Esophagus squamous epithelium (tissue), 5 donors: ENCODE measurements at places on chromosomes 12 and 14.

DNA sequence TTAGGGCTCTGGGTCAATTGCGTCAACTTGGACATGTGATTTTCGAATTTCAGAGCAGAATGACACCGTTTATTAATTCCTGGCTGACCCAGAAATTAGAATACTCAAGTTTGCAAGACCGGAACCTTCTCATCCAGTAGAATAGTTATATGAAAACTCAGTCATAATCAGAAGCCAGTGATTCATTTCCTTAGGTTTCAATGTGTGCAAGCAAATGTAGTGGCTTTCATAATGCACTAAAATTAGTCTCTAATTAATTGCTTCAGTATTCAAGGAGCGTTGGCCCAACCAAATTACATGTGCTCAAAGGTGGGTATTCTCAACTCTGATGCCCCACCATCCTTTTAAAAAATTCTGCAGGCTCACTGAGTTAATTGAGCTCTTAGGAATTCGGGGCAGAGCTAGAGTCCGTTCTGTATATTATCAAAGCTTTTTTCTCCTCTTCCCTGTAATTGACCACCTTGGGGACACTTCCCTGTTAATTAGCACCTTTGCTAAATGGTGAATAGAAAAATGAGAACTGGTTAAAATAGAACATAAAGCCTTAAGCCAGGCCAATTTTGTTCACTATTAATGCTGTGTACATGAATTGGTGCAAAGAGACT is 55.4 kb downstream of the DAO start:
- no peak for DNase-seq

- DNase-seq, result no peak
These were observed 127.3 kb downstream of the SLC5A8 start for GRCh38 chr12:101082706-101083105.

DNA sequence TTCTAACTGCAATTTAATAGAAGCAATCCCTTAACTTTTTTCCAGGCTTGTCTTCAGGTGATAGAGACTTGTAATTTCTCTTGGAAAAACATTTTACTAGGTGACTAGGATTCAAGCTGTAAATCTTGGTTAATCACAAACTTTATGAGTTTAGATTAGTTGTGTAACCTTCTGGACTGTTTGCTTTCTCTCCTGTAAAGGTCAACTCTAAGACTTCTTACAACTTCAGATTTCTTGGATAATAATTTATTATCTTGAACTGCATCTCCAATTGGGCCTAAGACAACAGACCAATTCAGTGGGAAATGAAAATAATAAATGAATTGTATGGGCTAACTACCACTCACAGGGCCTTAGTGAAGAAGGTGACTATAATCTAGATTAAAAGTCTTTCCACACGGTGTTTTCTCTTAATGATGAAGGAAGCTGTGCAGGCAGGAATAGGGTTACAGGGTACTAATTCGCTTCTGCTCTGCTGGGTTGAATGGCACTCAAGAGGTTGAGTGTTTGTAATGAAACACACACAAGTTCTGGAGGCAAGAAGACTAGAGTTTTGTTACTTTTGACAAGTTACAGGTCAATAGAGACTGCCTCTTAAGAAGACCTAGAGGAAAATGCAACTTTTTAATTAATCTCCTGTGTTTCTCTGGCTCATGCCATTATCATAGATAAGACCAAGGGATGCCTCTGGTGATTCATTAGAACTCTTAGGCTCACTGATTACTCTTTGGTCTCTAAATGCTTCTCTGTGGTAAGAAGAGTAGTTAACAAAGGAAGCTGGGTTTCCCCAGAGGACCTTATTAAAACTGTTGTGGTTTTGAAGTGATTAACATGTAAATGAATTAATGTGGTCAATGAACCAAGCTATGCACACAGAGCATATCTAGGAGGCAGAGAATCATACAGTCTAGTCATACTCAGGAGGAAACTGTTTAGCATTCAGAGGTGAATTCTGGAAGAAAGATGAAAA is 30.0 kb upstream of the OR4E1 start:
- no peak for DNase-seq

DNA sequence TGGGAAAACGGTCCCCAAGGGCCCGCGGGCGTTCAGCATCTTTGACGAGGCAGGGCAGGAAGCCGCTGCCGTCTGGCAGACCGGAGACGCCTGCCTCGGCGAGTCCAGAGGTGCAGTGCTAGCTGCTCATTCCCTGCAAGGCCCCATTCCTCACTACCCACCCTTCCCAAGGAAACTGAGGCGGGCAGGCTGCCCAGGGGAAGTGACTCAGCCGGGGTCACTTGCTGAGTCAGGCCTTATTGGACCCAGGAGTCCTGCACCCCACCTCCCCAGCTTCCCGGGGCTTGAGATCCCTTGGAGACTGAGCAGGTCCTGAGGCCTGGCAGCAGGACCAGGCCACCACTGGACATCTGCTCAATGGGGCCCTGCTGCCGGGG is 3.7 kb downstream of the SH2B3 start:
- no peak for DNase-seq

DNA sequence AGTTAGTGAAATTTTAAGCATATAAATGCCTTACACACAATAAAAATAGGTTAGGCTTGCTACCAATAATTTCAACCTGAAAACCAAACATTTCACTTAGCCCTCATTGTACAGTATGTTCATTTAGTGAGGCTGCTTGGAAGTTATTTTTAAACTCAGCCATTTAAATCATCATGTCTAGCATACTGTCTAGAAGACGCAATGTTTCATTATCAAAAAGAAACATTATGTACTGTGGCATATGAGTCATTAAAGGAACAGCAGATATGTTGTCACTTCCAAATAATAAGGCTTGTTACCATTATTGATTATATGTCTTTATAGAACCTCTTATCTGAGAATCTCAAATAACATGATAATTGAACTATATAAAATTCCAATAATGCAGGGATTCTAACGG is 304.7 kb downstream of the RMST start:
- no peak for DNase-seq

DNA sequence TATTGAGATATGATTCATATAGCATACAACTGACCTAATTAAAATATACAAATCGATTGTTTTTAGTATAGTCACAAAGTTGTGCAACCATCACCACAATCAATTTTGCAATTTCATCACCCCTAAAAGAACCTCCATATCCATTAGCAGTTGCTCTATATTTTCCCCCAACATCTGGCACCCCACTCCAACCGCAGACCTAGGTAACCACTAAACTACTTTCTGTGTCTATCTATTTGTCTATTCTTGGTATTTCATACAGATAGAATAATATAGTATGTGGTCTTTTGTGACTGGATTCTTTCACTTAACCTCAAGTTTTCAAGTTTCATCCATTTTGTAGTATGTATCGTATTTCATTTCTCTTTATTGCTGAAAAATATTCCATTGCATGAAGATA is 126.0 kb upstream of the CRY1 start:
- DNase-seq, result no peak

DNA sequence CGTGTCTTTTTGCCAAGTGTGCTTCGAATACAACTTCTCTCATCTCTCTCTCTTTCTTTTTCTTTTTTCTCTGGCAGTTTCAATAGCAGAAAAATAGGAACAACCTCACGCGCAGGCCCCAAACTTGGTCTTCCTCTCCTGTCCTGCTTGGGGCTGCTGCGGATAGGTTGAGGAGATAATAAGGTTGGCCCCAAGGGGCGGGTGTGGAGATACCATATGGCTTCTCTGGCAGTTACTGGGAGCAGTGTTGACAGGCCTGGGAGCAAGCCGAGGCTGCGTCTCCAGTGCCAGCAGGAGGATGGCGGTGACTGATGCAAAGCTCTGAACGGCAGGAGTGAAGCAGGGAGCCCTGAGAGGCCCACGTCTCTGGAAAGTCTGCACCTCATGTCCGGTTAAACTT is 89.5 kb upstream of the MANSC4 start:
- DNase-seq, result no peak

DNA sequence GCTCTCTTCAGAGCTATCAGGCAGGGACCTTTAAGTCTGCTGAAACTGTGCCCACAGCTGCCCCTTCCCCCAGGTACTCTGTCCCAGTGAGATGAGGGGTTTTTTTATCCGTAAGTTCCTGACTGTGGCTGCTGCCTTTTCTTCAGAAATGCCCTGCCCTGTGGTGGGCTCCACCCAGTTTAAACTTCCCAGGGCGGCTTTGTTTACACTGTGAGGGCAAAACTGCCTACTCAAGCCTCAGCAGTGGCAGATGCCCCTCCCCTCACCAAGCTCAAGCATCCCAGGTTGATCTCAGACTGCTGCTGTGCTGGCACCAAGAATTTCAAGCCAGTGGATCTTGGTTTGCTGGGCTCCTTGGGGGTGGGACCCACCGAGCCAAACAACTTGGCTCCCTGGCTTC is 46.9 kb upstream of the SLC16A7 start:
- DNase-seq, result no peak

- no peak for DNase-seq
These were observed 60.2 kb upstream of the FERMT2 start for GRCh38 chr14:53011053-53011462.

GRCh38 chr12:53344824-53345485 is 8.8 kb upstream of the SP7 start:
- DNase-seq, result no peak
